ENCODE measurements at places on chromosomes 4 and X.

GRCh38 chrX:34559325-34559724 lies 97.8 kb downstream of the TMEM47 start:
- DNase-seq = no peak

DNA sequence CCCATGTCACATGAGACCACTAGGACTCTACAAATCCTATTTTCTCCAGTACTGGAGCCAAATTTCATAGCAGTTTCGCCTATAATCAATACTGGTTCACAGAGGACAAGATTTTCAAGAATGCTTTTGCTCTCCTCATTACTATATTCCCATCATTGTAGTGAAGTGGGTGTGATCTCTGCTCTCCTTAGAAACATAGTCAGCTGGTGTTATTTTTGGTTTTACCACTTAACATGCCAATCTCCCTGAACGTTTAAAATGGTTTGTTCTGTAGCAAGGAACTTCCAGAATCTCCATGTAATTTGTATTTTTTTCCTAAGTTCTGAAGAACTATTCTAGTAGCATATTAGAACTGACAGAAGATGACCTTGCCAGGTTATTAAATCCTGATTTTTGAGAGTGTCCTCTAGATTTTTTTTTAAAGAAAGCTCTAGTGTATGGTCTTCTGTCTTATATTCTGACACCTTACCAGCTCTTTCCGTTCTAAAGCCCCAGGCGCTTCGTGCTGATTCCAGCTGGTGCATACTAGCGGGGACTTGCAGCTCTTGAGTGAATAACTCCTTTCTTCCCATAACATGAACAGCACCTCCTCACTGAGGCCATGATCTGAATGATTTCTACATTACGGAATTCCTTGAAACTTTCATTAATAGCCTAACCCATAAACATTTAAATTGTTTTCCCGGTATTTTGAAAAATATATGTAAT lies 1372.9 kb downstream of the TECRL start:
- no peak for DNase-seq

DNA sequence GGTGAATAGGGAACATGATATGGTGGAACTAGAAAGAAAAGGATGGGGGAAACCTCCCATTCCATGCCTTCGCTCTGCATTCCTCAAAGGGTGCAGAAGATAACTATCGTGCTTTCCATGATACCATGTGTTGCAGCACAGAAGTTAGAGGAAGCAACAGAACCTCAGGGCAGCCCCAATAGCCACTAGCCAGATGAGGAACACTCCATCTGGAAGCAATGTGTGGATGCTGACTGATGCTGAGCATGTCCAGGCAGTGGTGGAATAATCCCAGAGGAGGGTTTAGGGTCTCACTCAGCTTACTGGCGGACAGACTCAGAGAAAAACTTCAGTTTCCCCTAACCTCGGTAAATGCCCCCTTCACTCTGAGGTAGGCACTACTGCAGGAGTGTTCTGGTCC lies 7.5 kb downstream of the SMIM10 start:
- DNase-seq = no peak

DNA sequence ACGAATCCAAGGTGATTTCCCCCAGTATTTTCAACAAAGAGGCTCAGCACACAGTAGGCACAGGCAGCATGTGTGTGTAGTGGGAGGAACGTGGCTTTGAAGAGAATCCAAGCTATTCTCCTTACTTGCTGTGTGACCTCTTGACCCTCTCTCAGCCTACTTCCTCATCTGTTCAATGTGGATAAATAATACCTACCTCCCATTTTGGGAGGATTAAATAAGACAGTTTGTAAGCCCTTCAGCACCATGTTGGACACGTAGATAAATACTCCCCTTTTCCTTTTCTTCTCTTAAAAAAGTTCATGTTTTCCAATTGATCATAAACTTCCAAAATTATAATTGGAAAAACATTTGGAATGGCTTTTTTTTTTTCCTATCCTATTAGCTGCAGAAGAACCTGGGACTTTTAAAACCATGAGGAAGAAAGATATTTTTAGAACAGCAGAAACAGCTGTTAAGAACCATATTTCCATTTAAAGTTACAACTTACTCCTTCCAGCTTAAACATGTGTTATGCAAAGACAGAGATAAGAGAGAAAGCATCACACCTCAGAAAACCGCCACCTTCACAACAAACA lies 56.1 kb upstream of the TMEM131L start:
- DNase-seq = no peak

- peak; percentile 35 for DNase-seq
These were observed 443.3 kb downstream of the GBA3 start for GRCh38 chr4:23135792-23136645.

- no peak for DNase-seq
These were observed 48.8 kb downstream of the SEPTIN11 start for GRCh38 chr4:76998251-76998901.

Data from activated CD4-positive, alpha-beta T cell treated with anti-CD3 and anti-CD28 coated beads, Interleukin-2, Interleukin-4, amounts not matched to agents 100 ng/mL and 50 ng/mL, durations not matched to agents 16 hours and 8 hours (primary cell).